ENCODE measurements at places on chromosomes 4 and X.

DNA sequence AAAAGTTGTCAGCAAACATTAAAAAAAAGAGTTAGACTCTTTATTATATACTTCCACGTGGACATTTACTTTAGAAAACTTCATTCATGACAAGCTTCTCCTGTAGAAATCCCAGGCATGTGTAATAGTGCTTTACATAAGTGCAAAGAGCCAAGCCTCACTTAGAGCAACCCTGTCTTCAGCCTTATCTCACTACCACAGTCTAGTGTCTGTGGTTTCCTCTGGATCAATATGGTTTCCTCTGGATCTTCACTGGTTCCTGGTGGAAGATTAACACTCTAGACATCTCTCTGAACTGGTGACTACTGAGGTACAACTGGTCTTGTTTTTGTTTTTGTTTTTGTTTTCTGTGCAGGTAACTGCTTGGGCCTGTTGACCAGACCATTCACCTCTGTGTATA is 18.4 kb upstream of the ARMCX5 start:
- DNase-seq, result no peak

GRCh38 chrX:78024349-78025059 is 55.1 kb upstream of the PGAM4 start:
- DNase-seq, result peak; percentile 1

DNA sequence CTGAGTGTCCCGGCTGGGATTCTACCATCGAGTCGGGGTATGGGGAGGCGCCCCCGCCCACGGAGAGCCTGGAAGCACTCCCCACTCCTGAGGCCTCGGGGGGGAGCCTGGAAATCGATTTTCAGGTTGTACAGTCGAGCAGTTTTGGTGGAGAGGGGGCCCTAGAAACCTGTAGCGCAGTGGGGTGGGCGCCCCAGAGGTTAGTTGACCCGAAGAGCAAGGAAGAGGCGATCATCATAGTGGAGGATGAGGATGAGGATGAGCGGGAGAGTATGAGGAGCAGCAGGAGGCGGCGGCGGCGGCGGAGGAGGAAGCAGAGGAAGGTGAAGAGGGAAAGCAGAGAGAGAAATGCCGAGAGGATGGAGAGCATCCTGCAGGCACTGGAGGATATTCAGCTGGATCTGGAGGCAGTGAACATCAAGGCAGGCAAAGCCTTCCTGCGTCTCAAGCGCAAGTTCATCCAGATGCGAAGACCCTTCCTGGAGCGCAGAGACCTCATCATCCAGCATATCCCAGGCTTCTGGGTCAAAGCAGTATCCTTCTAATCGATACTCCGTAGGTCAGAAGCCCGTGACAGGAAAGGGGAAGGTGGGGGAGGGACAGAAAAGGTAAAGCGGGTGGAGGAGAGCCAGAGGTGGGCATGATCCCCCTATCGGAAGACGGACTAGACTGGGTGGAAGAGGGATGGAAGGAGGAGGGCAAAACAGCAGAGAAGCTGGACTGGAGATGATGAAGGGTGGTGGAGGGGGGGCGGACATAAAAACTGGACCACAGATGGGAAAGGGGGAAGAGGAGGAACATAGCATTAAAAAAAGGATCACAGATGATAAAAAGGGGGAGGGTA is 828 bp downstream of the TSPYL2 start:
- no peak for DNase-seq

- DNase-seq, result no peak
Measured at GRCh38 chrX:40008791-40009461, 88.8 kb downstream of the BCOR start.

DNA sequence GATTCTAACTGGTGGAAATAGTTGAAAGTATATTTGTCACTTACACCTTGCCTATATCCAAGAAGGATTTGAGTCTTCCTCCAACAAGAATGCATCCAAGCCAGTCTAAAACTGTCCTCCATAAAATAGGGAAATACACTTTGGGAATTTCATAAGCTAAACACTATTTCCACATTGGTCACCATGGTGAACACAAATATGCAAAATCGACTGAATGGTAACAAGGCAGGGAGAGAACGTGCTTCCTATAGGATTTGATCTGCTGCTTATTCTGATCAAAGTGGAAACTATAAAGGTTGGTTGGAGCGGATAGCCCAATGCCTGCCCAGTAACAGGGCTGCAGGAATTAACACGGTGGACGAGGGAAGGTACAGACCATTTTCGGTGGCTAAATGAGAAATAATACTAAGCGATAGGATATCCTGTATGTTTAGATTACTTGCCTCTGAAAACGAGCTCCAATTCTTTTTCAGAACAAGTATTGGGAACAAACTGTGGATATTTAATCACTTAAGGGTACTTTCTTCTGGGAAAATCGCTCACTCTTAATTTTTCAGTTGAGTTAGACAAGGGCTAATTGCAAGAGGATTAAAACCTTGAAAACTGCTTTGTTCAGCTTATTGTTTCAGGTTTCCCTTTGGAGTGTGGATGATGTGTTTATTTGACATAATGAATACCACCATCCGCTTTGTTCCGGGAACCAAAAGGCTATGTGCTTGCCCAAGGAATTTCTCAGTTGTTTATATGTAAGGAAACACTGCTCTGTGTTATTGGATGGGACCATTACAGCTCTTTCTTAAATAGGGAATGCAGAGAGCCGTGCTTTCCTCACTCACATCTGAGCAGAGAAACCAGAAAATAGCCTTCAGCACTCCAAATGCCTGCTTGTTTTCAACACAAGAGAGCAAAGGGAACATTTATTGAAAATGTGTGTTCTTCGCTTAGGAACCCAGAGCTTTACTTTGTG is 194.4 kb downstream of the CBR4 start:
- DNase-seq, result no peak

GRCh38 chr4:68871809-68872642 is 56.2 kb downstream of the UGT2B10 start:
- DNase-seq, result no peak

DNA sequence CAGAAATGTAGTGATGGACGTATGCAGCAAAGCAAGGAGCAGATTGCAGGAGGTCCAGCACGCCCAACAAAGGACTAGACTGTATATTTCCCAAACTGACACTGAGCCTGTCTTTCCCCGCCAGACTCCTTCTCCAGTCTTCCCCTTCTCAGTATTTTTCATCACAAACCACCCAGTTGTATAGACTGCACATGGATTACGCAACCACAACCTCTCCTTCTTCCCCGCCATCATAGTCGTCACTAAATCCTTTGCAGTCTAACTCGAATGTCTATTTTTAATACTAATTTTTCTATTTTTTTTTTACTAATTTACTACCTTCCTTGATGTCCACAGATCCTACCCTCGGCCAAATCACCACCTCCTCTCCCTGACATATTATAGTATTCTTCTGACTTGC is 105.4 kb downstream of the MTNR1A start:
- no peak for DNase-seq

GRCh38 chr4:1880332-1880731 is 9.1 kb downstream of the NSD2 start:
- no peak for DNase-seq

- DNase-seq, result no peak
Measured at GRCh38 chr4:87911252-87911774, 64.2 kb upstream of the SPP1 start.

DNA sequence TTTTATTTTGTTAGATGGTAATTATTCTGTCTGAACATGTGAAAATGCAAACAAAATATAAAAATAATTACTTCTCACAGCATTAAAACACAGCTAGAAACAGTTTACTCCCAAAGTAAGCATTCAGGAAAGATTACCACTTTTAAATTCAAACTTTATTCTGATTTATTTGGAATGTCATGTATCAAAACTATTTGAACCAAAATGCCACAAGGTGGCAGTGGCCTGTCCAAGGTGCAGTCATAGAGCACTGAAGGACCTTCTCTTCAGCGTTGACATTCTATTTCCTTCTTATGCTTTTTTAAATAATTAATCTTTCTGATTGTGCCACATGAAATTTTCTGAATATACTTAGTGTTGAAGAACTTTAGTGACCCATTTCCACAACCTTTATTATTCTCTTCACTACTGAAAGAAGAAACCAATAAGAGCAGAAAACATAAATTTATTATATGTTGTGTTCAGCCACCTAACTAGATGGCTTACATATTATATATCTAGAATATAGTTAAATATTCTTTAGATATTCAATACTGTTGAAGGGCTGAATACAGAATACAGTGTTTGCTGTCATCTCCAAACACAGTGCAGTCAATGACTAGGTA is 283.6 kb downstream of the CFAP299 start:
- DNase-seq, result no peak

DNA sequence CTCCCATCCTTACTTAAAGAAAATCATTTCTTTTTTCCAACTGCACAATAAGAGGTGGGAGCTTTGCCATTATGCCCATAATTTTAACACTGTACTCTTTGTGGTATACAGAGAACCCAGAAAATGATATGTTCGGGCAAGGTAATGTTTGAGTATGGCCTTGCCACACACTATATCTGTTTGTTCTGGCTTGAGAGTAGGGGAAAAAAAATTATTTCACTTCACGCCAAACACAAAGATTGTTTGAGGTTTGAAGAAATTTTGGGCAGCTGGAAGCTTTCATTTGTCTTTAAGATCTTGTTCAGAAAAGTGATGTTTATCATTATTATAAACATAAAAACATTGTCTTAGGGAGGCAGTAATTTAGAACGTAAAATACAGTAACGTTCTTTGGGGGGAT is 115.4 kb upstream of the NAP1L5 start:
- DNase-seq, result no peak

DNA sequence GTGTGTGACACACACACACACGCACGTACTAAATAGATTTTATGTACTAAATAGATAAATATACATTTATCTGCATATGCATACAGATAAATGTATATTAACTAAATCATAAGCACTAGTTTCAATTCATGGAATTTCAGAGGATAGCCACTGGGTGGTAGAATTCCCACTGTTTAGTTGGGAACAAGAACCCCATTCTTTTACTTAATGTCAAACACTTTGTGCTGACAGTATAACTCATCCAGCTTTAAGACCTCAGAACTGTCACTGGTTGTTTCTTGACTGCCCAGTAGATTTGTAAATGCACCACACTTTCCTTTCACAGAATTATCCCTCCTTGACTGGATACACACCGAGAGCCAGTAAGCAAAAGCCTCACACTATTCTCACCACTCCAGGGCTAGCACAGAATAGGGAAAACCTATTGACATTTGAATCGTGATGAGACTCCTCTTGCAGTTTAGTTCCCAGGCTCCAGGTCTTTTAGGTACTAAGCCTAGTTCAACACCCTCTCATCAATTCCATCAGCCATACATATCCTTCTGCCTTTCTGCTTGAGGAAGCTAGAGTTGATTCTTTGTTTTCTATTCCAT is 32.4 kb downstream of the PPARGC1A start:
- no peak for DNase-seq

DNA sequence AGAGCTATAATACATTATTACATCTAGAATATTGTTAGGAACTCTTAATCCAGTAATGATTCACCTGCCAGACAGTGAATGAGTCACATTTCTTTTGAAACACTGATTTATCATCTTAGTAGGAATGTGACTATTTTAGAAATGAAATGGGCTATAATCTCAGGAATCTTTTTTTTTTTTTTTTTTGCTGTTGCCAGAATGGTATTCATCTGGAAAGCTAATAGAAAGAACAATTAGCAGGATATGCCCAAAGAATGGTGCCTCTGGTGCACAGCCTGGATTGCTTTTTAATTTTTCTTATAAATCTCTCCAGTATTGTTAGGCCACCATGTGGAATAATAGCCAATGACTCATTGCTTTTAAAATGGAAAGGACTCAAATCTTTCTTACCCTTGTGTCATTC is 181.1 kb upstream of the SMIM31 start:
- no peak for DNase-seq

DNA sequence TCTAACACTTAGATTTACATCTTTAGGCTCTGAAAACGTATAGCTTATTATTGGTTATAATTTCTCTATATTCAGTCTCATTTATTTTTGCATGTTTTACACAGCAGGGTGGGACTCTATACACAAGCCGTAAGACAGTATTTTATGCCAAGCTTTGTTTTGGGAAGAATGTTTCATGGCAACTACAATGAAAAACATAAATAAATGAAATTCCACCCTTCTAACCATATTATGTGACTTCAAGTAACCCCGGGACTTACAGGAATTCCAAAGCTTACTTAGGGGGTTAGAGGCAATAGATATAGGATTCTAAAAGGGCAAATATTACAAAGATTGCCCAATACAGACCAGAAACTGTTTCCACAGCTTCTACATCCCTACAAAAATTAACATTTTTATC is 370.9 kb downstream of the PRR32 start:
- DNase-seq, result no peak

- DNase-seq, result no peak
Measured at GRCh38 chrX:68252664-68253063, 180.6 kb downstream of the OPHN1 start.

- DNase-seq, result no peak
Measured at GRCh38 chr4:99843413-99843812, 26.8 kb downstream of the DAPP1 start.

DNA sequence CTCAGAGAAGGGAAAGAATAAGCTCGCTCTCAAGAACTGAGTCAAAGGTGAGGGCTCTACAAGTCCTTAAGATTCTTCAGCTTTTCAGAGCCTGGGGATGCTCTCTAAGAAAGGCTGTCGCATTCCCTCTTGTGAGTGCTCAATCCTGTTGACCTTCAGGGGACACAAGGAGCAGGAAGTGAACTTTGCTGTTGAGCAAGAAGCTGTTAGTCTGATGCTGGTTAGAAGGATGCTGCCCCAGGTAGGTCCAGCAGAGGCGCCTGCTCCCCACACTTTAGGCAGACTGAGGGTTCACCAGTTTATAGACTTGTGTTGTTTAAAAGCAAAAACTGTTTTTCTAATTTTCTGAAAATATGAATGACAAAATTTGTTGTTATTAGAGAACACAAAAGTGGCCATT is 125.4 kb upstream of the SPOCK3 start:
- DNase-seq, result no peak

DNA sequence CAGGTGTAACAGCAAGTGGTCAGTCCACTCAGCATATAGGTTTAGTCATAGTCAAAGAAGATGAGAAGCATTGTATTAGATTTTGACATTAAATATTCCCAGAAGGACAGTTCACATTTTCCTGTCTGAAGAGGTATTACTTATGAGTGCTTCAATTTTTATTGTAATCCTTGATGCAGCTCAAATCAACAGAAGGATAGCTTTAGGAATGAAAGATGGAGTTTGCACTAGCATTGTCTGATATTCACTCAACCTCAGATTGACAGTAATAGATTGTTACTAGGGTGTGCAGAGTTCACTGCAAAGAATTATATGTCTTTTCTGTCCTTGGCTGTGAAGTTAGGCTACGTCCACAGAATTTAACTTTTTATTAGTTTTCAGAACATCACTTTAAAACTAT is 764.3 kb upstream of the AADAT start:
- DNase-seq, result no peak

- no peak for DNase-seq
Measured at GRCh38 chrX:137427816-137428215, 138.1 kb upstream of the ZIC3 start.

DNA sequence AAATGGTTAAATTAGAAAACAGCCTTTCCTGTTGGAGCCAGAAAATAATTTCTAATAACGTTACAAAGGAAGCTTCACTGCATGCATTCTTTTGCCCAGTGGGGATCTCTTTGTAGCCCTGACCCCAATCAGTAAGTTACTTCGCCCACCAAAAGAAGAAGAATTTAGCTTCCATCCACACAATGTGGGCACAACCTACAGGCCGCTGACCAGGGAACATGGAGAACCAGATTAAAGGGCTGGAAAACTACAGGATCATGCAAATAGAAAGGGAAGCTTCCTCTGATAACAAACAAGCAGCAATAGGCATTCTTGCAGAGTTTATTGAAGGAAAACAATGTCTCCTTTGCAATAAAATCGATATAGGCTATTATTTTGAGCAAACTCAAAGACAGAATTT is 21.3 kb upstream of the TSPAN5 start:
- DNase-seq, result no peak
